Inflammatory macrophage treated with lipopolysaccharide for 4 hours (primary cell): ENCODE measurements at places on chromosomes 6 and 20.
A peak's percentile ranks its signal among the peaks of the same experiment; 100 is the strongest.

GRCh38 chr6:164744301-164744700 is 565.1 kb downstream of the C6orf118 start:
- DNase-seq, result no peak

DNA sequence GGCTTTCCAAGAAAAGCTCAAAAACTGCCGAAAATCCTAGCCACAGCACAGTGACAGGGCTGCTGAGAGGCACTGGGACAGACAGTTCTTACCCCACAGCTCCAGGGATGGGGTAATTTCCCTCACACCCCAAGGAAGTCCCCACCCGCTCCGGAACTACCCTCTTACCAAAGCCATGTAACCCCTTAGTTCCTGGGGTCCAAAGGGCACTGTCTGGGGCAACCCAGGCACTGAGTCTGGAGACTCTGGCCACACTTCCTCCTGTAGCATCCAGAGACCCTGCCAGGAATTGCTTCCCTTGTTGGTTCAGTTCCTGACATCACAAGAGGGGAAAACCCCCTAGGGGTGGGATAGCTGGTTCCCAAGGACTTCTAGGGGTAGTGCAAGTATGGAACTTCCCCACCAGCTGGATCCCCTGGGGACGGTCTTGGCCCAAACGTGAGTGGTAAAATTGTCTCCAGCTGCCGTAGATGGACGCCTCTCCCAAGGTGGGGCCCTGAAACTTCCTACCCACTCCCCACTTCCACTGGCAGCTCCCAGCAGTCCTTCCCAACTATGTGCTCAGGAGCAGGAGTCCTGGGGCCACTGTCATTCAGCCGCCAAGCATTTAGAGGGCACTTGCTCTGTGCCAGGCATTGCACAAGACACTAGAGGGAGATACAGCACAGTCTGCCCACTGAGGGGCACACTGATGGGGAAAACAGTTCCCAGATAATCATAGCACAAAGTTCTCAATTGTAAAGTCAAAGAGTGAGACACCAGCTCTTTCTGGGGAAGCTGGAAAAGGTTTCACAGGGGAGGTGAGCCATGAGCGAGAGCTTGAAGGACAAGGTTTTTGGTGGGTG is 17.2 kb upstream of the HCK start:
- peak; percentile 100 for DNase-seq

DNA sequence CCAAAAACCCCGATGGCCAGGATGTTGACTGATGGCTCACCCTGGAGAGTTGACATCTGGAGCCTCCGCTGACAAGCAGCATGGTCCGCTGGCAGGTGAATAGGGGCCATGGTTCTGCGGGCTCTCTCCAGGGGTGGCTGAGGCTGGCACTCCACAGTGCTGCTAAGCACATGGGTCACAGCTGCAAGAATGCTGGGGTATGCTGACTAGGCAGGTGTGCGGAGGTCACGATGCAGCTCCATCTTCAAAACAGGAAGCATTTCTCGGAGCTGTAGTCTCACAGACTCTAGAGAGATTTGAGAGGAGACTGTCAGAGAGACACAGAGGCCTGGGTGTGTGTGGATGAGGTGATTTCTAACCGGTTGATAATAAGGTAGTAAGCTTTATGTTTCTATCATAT is 341.6 kb downstream of the NRN1 start:
- no peak for DNase-seq

GRCh38 chr20:23166563-23166962 is 80.4 kb upstream of the CD93 start:
- no peak for DNase-seq

DNA sequence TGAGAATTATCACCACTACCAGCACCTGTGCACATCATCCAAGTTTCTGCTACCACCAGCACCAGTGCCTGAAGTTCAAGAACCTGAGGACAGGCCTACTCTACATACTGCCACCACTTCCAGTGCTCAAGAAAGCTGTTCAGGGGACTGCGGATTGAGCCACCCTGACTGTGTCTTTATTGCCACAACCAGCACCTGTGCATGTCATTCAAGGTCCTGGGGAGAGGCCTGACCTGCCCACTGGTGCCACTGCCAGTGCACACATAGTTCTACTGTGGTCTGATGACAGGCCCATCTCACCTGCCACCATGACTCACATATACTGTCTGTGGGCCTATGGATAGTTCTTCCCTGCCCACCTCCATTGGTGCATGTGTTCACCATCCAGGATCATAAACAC is 559.4 kb downstream of the COL12A1 start:
- DNase-seq, result no peak

DNA sequence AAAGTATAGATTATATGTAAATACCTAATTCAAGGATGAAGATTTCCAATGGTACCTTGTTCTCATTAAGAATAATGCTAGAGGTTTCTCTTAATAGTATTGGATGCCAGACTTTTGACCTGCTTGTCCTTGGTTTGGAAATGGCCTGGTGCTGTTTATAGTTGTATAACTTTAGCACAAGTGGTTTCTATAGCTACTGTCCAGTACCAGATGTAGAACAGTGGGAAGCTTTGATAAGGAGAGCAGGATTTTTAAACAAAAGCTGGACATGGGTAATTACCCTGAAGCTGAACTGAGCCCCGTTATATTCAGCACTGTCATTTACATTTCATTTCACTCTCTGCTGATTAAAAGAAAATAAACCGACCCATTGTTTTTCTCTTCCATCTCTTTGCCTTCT is 43.7 kb downstream of the TRMT11 start:
- no peak for DNase-seq

DNA sequence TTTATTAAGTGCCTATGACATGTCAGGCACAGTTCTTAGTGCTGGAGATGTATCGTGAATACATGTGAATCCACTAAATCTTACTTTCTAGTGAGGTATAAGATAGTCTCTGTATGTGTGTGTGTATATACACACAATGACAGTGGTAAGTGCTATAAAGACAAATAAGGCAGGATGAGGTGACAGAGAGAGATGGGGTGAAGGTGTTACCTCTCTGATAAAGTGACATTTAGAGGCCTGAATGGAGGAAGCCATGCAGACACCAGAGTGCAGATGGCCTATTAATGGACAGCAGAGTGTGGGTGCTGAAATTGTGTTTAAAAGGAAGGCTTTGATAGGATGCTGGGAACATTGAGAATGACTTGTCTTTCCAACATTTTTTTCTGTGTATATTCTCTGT is 454.3 kb downstream of the CDC5L start:
- no peak for DNase-seq

DNA sequence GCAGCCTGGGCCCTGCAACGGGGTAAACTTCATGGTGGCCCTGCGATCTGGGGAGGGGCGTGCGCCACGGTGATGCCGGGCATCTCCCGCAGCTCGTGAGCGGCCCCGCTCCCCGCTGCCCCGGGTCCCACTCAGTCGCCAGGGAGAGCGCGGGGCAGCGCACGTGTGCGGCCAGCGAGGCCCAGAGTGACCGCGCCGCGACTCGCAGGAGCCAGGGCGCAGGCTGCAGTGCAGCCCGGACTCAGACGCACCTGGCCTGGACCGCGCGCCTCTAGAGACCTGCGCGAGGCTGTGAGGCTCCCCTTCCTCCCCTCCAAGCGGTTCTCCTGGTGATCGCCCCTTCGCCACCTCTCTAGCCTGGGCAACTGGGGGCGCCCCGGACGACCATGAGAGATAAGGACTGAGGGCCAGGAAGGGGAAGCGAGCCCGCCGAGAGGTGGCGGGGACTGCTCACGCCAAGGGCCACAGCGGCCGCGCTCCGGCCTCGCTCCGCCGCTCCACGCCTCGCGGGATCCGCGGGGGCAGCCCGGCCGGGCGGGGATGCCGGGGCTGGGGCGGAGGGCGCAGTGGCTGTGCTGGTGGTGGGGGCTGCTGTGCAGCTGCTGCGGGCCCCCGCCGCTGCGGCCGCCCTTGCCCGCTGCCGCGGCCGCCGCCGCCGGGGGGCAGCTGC is 652 bp downstream of the BMP6 start:
- DNase-seq, result no peak

GRCh38 chr20:20366551-20366875 is 1.4 kb upstream of the INSM1 start:
- no peak for DNase-seq

DNA sequence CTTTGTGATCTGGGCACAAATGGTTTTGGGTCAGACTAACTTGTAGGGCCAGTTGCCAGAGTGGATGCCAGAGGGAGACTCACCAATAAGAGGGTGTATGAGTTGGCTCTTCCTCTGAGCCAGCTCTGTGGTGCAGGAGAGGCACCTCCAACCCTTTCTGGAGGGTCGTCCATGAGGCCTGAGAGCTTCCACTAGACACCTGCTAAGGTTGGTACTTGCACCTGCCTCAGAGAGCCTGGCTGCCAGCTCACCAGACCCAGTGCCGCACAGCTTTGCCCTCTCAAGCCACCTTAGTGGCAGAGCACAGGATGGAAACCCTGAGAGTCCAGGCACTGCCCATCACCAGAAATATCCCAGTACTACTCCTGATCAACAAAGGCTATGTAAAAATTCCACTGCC is 504.3 kb downstream of the EYS start:
- DNase-seq, result no peak

DNA sequence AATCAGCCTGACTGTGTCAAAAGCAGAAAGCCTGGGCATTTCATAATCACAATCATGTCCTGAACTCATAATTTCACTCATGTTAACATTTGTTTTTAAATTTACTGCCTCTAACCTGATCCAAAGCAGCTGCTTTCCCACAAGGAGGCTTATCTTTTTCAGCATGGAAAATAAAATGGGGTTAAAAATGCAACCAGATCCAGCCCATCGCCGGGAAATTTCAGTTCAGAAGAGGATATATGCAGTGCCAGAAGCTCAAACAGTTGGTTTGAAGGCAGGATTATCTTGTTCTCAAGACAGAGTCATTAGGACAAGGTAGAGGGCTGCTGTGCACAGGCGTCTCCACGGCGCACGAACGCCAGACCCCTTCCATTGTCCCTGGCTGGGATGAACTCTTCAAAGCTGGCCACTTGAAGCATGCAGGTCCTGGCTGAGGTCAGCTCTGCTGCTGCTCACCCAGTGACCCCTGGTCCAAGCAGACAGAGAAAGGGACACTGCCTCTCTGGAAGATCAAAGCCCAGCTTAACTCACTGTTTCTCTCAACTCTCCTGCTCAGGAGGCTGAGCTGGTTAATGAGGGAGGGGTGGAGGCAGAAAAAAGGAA is 191.1 kb upstream of the HEY2 start:
- DNase-seq, result no peak

DNA sequence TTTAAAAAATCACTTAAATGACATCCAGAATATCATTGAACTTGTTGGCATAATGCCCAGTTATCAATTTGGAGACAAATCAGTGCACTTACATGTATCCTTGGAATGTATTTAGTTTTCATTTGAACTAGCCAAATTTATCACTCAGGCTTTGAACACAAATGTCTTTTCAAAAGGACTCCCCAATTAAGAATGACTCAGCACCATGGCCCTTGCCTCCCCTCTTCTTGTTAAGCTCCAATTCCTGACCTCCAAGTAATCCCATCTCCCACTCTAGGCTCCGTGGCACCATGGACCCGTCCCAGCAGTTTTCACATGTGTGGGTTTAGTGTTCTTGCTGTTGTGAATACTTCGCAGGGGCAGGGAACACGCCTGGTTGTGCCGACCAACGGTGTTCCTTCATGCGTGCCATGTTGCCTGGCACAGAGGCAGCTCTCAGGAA is 2.7 kb downstream of the AKAP12 start:
- DNase-seq, result no peak

GRCh38 chr6:127146932-127147331 is 28.5 kb downstream of the RSPO3 start:
- no peak for DNase-seq

GRCh38 chr6:73282871-73283270 is 19.9 kb upstream of the KHDC1 start:
- no peak for DNase-seq

GRCh38 chr20:11755071-11755841 is 162.4 kb upstream of the BTBD3 start:
- DNase-seq, result no peak

GRCh38 chr6:25384967-25385366 is 105.8 kb downstream of the CARMIL1 start:
- DNase-seq, result no peak

DNA sequence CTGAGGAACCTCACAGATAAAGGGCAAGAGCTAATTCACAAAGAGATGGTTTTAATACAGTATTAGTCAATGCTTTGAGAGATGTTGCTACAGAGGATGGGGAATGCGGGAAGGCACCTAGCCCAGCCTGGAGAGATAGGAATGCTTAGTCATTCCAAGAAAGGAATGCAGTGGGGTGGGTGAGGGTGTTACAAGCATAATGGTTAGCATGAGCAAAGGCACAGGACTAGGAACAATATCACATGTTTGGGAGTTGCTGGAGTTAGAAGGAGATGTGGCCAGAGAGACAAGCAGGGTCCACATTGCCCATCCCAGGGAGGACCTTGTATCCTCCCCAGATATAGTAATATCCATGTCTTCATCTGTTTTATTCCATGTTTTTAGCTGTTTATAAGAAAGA is 107.0 kb upstream of the OGFRL1 start:
- no peak for DNase-seq

- DNase-seq, result no peak
Measured at GRCh38 chr20:16445482-16445881, 127.8 kb downstream of the KIF16B start.

GRCh38 chr6:122751326-122751725 is 28.2 kb upstream of the FABP7 start:
- DNase-seq, result peak; percentile 8

DNA sequence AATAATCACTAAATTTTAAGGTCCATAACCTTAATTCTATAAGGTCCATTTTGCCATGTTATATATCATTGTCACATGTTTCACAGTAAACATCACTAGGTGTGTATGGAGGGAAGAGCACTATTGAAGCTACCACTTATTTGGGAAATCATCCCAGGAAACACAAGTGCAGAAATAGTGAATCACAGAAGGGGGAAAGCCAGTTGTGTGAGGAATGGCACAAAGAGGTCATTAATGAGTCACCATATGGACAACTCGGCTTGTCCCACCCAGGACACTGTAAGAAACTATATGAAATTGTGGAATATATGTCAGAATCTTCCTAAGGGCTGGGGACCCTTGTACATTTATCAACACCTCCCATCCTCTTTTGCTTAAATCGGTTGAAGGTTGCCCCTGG is 13.7 kb downstream of the BTN3A1 start:
- no peak for DNase-seq

DNA sequence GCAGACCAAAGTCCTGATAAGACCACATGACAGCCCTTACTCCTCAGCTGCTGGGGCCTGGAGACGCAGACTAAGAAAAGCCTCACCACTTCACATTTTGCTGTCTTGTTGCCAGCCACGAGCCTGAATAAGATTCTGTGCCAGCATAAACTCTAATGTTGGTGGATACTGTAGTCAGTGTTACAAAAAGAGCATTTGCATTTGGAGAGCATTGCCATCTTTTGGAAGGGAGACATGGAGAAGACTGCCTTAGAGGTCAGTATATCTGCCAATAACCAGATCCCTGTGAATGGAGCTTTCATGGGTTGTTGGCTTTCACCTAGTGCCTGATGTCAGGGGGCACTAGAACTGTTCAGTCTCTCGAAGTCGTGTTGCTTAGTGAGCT is 315.2 kb downstream of the ZFAND3 start:
- no peak for DNase-seq

- DNase-seq, result peak; percentile 71
Measured at GRCh38 chr6:87824958-87825491, 123.0 kb upstream of the AKIRIN2 start.
